Muscle of arm (tissue), 14 donors: ENCODE measurements at places on chromosomes 4 and X. TPM values are rescaled to one million over a fixed set of nuclear protein-coding genes. Genes with fewer than 3 reads are reported as not detected.

RAB40AL gene
- not detected for polyA plus RNA-seq

ASB5 gene
- not detected for polyA plus RNA-seq

SYN1 gene
- polyA plus RNA-seq = 15.4 TPM

UGT2B17 gene
- polyA plus RNA-seq = not detected

CYBB gene
- polyA plus RNA-seq = 11.8 TPM

SYTL5 gene
- polyA plus RNA-seq = 0.09 TPM

CC2D2A gene
- polyA plus RNA-seq = 17.5 TPM

CPE gene
- 105 TPM for polyA plus RNA-seq

OCIAD2 gene
- polyA plus RNA-seq = 35.4 TPM

SSX3 gene
- not detected for polyA plus RNA-seq

LONRF3 gene
- 1.3 TPM for polyA plus RNA-seq

DNA sequence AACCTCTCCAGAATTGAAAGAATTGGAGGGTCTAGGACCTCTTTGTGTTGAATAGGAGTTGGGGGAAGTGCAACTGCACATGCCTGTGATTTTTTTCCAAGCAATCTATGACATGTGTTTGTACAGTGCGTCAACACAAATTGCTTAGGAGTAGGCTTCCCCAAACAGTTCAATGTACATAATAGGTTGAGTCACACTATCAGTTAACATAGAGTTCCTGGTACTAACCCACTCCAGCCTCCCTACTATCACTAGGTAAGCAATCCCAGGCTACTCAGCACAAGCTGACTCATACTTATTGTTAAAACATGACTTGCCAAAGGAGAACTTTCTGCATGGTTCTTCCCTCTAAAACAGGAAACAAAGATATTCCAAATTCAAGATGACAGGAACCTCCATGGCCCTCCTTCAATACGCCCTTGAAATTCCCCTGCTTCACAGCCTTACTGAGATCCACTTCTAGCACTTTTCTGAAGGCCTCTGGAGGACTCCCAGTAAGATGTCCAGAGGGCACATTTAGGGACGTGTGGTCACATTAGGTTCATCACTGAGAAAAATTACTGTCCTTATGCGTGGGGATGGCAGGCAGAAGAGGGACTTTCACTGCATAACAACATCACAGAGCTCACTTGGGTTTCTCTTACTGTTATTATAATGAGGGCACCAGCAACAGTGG is 8.4 kb upstream of the VSIG1 start:
- DNase-seq = no peak

DNA sequence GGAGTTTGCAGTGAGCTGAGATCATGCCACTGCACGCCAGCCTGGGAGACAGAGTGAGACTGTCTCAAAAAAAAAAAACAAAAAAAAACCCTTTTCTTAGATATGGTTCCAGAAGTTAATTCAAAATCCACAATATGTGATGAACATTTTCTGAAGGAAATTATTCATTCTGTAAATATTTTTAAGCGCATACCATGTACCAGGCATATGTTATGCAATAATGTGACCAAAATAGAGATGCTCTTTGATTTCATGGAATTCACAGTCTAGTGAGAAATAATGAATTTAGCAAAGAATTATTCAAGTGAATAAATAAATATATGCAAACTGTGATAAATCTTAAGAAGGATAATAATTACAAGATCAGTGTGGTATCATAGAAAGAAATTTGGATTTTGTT is 174.7 kb downstream of the GC start:
- DNase-seq = no peak

- DNase-seq = no peak
Observed at GRCh38 chrX:19772822-19773628, 114.4 kb downstream of the SH3KBP1 start.

- DNase-seq = no peak
Observed at GRCh38 chrX:68498044-68498507, 775 bp upstream of the YIPF6 start.

DNA sequence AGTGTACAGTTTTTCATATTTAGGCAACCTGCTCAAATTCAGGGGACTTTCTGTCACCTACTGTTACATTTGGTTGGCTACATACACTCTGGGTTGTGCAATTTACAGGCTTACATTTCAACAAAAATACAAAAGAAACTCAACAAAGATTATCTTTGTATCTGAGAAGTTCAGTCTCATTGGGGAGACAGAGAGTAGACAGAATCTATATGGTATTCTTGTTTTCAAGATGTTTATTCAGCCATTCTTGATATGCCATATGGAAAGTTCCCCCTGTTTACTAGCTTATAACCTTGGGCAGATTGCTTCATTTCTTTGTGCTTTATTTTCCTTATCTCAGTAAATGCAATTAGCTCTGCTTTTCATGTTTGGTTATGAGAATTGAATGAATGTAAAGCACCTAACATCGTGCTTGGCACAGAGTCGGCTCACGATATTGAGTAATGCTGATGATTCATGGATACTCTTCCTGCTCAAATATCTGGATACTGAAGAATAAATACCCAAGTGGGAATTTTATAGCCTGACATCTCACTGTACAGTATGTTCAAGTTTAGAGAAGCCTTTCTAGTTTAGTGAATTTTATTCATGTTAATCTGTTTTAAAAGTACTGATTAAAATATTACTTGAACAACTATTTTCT is 96.5 kb upstream of the PACRGL start:
- no peak for DNase-seq

- DNase-seq = no peak
Observed at GRCh38 chr4:32440391-32440790, 1720.2 kb downstream of the PCDH7 start.

DNA sequence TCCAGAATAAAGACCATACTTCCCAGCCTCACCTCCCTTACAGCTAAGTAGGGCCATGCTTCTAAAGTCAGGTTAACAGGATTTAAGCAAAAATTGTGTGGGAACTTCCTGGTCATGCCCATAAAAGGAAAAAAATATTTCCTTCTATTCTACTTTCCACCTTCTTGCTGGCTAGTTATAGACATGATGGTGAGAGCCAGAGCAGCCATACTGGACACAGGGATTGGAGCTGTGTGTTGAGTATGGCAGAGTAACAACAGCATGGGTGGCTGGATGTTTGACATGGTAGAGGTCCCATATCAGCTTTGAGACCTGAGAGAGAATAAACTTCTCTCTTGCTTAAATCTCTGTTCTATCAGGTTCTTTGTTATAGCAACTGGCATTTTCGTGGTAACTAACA is 15.1 kb upstream of the CBR4 start:
- no peak for DNase-seq

GRCh38 chr4:48141048-48141447 is 7.0 kb upstream of the TXK start:
- peak; percentile 25 for DNase-seq

DNA sequence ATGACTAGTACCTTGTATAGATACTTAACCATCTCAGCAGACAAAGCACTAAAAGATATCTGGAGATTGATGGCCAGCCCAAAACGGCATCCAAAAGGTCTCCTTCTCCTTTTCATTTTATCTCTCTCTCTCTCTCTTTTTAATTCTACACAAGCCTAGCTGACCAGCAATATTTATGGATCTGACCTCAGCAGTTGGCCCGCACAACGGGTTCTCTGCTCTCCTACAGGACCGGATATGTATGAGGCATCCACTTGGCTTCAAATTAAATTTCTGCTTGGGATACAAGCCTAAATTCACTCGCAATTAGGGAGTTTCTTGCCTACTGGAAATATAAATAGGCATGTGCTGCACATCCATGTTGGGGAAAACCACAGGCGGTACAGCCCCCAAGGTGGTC is 22.5 kb upstream of the CT55 start:
- DNase-seq = no peak

- no peak for DNase-seq
Observed at GRCh38 chrX:151402719-151403390, 5.8 kb downstream of the VMA21 start.

DNA sequence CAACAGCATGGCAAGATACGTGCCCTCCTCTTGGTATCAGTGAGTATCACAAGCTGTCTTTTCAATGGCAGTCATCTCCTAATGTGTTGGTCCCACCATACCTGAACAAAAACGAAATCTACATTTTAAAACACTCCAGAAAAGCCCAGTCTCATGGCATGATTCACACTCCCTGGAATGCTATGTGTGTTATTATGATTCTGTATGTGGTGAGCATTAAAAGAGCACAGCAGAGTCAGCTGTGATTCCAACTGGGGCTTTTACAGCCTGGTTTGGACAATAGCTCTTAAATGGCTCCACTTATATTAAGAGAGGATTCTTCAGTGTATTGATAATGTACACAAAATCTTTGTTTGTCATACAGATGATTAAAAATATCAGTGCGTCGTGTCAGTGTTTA is 274.1 kb upstream of the GK2 start:
- DNase-seq = no peak

- DNase-seq = no peak
Observed at GRCh38 chrX:34381241-34381640, 249.1 kb upstream of the FAM47A start.

DNA sequence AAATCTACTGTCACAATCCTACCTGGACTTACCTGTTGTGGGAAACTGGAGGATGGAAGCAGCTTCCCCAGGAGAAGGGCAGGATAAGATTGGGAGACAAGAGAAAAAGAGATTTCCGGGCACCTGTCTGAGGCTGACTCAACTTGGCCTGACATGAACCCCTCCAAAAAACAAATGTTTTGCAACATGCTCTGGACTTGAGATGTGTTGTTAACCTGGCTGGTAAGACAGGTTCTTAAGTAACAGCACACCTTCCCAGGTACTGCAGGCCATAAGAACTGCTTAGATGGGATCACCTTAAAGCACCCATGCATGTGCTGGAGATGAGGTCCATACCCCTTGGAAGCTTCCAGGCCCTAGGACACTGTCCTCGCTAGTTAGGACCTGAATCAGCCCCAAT is 4.4 kb upstream of the SMIM43 start:
- DNase-seq = no peak

- no peak for DNase-seq
Observed at GRCh38 chrX:53479301-53479700, 45.1 kb upstream of the HSD17B10 start.

DNA sequence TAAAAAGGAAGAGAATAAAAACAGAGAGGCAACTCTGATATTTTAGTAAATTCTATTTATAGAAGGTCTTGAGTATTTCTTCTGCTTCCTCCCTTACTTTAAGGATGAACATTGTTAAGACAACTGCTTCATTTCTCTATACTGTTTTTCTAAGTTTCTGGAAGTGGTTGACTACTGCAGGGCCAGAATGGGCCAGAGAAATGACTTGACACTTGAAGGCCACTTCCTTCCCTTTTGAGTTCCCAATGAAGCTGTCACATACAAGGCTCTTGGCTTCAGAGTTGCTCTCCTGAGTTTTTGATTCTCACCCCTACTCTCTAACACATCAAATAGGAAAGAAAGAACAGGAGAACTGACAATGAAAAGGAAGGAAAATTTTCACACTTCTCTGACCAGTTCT is 37.6 kb downstream of the PKD2 start:
- DNase-seq = peak; percentile 1

DNA sequence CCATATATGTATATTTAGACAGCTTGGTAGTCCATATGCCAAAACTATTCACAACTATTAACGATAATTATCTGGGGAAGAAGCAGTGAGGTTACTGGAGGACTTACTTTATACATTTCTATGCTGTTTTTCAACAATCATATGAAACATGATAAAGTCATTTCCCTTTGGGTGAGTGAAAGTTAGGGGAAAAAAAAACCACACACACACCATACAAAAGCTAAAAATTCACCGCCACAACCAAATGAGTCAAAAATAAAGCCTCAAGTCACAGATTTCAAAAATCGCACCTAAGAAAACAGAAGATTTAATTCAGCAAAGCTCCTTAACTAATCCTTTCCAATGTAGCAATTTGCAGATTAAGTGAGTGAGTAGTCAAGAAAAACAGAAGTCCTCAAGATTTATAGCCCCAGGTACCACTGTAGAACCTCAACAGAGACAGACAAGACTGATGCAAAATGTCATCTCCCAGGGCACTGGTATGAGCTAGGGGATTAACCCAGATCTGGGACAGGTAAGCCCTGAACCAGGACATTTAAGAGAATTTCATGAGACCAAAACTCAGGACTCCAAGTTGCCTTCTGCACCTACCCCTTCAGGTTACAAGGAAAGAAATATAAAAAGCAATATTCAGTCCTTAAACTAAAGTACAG is 35.1 kb downstream of the SYTL4 start:
- no peak for DNase-seq

- DNase-seq = no peak
Observed at GRCh38 chr4:58560736-58561135, 1450.6 kb upstream of the IGFBP7 start.

DNA sequence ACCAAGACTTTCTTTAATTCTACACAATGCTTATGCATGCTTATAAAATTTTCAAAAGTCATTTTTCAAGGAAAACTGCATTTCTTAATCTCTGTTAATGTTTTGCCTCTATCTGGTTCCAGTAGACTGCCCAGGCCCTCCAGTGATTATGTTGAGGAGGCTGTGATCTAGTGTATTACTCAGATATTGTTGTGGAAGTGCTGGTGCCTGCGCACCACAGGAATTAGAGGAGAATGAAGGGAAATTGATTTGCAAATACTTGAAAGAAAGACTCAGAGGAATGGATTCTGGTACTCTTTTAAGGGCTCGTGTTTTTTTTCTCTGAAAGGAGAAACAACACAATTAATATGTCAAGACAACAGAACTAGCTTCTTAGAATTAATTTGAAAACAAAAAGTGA is 1015.1 kb downstream of the RPA4 start:
- no peak for DNase-seq

DNA sequence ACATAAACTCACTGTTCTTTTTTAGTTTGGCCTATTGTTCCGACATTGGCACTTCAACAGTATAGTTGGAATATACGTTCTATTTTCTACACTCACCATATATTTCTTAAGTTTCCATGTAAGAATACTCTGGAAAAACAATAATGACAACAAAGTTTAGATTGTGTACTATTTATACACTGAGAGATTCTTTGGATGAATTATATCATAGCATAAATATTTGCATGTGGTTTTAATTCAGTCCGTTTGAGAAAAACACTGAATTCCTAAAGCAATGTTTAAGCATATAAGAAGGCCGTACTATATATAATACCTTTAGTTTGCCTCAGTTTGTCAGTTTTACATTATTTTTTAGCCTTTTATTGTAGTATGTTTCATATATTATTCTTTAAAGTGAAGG is 82.4 kb downstream of the RAP1GDS1 start:
- peak; percentile 8 for DNase-seq

DNA sequence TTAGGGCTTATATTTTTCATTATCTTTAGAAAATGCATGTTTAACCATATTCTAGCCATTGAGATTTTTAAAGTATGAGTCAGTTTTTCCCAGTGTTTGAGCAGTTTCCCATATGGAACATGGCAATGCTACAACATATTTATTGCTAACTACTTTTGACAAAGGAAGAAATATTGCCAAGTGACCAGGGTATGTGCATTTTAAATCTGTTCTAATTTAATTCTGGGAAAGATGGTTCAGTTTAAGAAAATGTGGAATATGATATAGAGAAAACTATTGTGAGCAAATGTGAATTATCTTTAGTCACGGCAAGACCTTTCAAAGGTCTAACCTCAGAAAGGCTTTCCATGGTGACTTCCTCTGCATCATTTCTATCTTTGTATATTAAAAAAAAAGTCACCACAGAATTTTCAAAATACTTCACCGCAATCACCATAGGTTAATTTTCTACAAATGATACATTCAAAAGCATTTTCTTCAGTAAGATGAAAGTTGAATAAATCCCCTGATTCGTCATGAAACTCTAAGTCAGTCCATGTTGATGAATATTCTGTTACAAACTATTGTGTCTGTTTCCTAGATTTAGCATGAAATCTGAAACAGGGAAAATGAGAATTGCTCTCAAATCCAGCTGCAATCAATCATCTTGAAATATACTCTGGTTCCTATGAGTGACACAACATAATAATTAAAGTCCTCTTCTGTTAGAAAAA is 2349.0 kb upstream of the TENM3 start:
- DNase-seq = peak; percentile 47

- DNase-seq = no peak
Observed at GRCh38 chr4:3475041-3475712, 12.1 kb downstream of the DOK7 start.
